ENCODE measurements at places on chromosomes 6 and 20.

DNA sequence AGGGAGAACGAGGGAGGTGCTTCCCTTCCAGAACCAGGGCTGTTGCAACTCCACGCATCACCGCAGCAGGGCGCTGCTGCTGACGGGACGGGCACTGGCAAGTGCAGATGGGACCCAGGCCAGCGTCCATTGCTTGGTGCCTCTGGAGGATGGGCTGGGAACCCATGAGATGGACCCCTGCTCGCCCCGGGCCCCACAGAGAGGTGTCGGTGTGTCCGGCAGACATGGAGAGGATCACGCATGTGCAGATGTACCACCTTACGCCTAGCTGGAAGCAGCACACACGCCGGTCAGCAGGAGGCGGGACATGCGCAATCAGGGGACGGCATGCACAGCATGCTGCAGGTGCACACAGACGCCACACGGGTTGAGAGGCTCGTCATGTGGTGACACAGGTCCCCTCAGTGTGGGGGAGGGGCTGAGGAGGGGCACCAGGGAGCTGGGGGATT lies 5.7 kb downstream of the CABLES2 start:
- DNase-seq = no peak

GRCh38 chr6:167828325-167828956 lies 1.7 kb downstream of the AFDN start:
- DNase-seq = no peak

DNA sequence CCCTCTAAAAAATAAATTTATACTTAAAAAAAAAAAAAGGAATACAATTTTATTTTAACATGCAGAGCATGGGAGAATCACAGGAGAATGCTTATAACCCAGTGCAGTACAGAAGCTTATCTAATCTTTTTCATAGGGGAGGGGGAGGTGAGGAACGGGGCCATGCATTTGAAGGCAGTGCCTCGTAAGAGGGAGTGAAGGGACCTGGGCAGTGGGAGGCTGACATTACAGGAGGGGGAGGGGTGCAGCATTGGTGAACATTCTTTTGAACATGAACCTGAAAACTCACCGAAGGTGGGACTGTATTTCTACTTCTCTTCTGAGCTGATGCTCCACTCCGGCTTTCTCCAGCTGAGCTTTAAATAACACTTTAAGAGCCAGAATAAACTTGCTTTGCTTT lies 9.3 kb downstream of the AURKA start:
- DNase-seq = no peak

- DNase-seq = no peak
Measured at GRCh38 chr6:41440958-41441357, 105.2 kb upstream of the FOXP4 start.

DNA sequence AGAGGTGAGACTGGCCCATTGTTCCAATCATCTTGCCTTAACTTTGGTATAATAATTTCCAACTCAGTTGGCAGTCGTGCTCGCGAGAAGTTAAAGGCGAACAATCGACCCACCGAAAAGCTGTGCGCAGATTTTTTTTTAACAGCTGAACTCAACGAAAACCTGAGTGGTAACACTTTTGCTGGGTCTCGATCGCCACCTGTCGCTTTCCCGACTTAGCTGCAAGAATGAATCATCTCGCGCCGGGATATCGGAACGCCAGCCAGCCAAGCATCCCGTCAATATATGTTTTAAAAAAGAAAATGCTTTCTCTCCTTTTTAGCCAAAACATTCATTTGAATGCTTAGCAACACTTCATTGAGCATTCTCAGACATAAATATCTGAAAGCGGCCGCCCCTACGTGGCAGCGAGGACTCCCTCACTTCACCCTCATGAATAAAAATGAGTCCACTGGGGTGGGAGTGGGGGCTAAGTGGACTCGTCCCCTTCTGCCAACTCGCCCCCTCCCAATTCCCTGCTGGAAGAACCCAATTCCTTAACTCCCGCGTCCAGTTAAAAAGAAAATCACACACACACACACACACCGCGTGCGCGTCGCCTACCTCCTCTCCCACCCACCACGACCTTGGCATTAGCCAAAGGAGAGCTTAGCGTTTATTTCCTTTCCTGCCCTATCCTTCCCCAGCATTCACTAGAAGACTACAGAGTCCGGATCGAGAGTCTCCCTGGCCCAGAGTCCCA lies 1.5 kb downstream of the COL12A1 start:
- DNase-seq = no peak

DNA sequence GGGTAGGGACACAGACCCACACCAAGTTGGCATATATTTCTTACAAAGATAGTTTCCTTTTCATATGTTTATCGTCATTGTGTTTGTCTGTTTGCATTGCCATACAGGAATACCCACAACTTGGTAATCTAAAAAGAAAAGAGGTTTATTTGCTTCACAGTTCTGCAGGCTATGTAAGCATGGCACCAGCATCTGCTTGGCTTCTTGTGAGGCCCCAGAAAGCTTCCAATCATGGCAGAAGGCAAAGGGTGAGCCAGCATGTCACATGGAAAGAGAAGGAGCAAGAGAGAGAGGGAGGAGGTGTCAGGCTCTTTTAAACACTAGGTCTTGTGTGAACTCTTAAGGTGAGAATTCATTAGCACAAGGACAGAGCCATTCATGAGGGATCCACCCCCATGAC lies 52.5 kb downstream of the CCN2 start:
- DNase-seq = no peak

DNA sequence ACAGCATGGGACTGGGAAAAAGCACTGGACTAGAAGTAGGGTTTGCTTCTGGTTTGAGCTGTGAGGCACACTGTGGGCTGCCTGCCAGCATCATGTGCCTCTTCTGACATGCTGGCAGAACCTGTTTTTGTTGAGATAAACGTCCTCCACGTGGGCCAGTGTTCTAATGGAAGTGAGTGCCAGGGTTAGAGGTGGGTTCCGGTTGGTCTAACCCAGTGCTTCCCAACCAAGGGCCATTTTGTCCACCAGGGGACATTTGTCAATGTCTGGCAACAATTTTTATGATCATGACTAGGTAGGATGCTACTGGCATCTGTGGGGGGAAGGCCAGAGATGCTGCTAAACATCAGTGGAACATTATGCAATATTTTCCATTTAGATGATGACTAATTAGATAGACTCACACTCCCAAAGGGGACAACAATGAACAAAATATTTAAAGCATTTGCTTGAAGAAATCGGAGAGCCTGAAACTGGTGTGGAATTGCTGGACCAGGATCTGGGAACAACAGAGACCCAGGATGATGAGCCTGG lies 7.8 kb upstream of the APMAP start:
- no peak for DNase-seq

- no peak for DNase-seq
Measured at GRCh38 chr6:108127056-108127455, 38.8 kb upstream of the NR2E1 start.

GRCh38 chr6:3022765-3023662 lies 23.3 kb downstream of the NQO2 start:
- no peak for DNase-seq

GRCh38 chr20:44031781-44032582 lies 117.3 kb downstream of the TOX2 start:
- no peak for DNase-seq

- DNase-seq = no peak
Measured at GRCh38 chr20:2817341-2817726, 1.2 kb downstream of the TMEM239 start.

- DNase-seq = no peak
Measured at GRCh38 chr6:166754218-166755030, 127.4 kb upstream of the RPS6KA2 start.

- DNase-seq = no peak
Measured at GRCh38 chr6:27148404-27148795, 99.1 kb upstream of the PRSS16 start.

- no peak for DNase-seq
Measured at GRCh38 chr6:160750276-160750689, 48.2 kb downstream of the PLG start.

DNA sequence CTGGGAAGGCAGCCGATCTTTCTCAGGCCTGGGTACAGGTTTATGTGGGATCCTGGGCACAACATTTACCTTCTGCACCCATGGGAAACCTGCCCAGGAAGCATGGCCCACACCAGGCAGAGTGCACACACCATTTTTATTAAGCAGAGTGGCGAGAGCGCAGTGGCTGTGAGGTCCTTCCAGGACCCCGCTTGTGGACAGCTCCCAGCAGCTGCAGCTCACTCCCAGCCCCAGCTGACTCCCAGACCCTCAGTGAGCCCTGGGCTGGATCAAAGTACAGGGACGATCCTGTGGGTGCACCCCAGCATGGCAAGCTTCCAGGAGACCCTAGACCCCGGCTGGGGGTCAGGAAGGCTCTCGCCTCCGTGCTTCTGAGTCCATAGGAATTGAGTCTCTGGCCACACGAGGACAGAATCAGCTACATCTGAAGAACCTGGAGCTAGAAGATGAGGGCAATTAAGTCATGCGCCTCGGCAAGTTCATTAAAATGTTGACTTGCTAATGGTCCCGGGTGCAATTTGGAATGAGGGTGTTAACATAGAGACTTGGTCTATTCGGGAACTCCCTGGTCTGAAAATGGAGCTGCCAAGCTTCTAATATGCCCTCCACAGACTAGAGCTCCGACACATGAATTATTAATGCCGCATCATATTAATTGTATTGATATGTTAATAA lies 65.4 kb upstream of the SLCO4A1 start:
- no peak for DNase-seq

DNA sequence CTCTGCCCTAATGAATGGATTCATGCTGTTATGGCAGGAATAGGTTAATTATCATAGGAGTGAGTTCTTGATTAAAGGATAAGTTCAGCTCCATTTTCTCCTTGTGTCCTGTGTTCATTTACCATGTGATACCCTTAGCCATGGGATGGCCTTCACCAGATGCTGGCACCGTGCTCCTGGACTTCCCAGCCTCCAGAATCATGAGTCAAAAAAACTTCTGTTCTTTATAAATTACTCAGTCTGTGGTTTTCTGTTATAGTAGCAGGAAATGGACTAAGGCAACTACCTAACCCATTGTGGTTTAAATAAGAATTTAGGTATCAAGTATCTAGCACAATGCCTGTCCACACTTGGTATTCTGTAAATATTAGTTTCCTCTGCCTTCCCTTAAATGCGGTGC lies 223.5 kb downstream of the MEI4 start:
- DNase-seq = no peak

- DNase-seq = no peak
Measured at GRCh38 chr6:47919875-47920274, 138.0 kb downstream of the OPN5 start.

DNA sequence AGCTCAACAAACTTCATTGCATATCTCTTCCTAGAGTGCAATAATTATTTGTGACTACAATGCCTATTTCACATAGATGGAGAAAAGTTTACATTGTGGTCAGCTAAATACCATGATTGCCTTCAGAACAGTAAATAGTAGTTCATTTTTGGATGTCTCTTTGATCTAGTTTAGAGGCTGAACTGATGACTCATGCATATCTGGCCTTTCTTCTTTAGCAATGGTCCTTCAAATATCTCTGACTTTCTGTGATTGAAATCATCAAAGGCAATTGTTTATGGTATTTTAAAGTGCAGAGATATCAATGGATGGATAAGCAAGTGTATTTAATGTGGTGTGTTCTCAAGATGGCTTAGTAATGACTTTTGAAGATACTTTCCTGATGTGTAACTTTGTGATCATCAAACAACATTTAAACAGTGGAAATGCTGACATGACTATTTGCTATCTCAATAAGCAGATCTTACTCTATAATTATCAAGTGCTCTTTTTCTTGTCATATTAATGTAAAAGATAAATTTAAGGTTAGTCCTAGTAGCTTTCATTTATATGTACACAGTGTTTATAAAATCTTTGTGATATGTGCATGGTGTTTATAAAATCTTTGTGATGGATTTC lies 523.7 kb upstream of the SLC35B3 start:
- DNase-seq = no peak

DNA sequence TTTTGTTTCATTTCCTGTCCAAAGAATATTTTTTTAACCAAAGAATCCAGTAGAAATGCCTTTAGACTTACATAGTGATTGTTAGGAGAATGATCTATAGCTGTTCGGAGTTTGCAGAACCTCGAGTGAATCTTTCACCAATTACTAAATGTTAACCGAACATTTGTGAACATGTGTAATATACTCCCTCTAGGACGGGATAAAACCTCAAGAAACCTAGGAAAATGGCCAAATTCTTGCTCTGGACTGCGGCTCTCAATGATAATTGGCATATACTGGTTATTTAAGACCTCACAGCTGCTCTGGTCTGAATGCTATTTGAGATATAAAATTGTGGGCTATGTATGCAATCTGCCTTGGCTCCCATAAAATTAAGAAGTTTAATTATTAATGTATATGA lies 137.1 kb downstream of the PACRG start:
- DNase-seq = no peak

DNA sequence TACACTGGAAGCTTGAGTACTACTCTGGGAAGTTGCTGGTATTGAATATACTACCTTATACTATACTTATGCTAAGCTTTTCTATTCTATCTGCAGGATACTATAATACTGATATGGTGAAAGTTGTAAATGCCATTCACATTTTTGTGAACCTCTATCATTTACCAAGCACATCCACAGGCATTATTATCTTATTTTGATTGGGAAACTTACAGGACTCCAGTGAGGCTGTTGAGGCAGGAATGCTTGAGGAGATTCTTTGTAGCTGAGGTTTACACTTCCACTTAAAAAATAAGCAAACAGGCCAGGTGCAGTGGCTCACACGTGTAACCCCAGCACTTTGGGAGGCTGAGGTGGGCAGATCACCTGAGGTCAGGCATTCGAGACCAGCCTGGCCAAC lies 442.9 kb downstream of the QKI start:
- DNase-seq = no peak

DNA sequence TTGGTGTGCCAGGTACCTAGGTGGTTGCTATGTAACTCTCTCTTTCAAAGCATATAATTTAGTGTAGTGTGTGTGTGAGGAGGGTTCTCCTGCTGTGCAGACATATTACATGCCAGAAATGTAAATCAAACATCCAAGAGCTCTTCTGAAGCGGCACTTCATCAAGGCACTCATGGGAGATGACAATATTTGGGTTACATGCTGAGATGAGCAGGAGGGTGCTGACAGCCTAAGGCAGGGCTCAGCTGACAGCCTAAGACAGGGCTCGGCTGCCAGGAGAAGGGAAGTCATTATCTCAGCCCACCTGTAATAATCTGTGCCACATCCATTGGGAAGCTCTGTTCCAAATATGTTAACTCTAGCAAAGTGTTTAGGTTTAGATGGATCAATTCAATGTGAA lies 39.1 kb downstream of the ADGRF5 start:
- no peak for DNase-seq

- no peak for DNase-seq
Measured at GRCh38 chr20:9628141-9628540, 113.8 kb downstream of the LAMP5 start.

- DNase-seq = no peak
Measured at GRCh38 chr6:160388922-160389321, 40.7 kb downstream of the SLC22A3 start.

- no peak for DNase-seq
Measured at GRCh38 chr6:167303675-167304625, 12.8 kb downstream of the UNC93A start.

Data from stimulated activated CD8-positive, alpha-beta memory T cell treated with anti-CD3 and anti-CD28 coated beads, Interleukin-2, amount 100 ng/mL, for 48 hours (primary cell).